ENCODE measurements at places on chromosomes 3 and 15.
A peak's percentile ranks its signal among the peaks of the same experiment; 100 is the strongest.

- DNase-seq, result no peak
Observed at GRCh38 chr15:59313641-59314332, 58.9 kb downstream of the MYO1E start.

DNA sequence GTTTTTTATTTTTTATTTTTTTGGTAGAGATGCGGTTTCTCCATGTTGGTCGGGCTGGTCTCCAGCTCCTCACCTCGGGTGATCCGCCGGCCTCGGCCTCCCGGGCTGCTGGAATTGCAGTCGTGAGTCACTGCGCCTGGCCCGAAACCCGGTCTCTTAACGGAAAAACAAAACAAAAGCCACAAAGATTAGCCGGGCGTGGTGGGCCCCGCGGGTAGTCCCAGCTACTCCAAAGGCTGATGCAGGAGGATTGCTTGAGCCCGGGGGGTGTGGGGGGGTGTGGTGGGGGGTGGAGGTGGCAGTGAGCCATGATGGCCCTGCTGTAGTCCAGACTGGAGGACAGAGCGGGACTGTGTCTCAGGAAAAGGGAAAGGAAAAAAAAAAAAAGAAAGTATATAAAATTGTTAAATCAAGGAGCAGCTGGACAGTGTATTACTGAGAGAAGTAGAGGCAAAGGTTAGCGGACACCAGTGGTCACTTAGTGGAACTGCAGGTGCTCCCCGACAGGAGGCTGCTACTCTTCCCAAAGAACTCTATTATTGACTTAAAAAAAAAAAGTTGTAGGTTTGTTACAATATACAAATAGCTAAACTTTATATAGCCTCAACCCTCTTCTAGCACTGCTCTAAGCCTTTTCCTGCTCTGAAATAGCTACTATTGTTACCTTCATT lies 30.3 kb upstream of the TUBGCP5 start:
- no peak for DNase-seq

DNA sequence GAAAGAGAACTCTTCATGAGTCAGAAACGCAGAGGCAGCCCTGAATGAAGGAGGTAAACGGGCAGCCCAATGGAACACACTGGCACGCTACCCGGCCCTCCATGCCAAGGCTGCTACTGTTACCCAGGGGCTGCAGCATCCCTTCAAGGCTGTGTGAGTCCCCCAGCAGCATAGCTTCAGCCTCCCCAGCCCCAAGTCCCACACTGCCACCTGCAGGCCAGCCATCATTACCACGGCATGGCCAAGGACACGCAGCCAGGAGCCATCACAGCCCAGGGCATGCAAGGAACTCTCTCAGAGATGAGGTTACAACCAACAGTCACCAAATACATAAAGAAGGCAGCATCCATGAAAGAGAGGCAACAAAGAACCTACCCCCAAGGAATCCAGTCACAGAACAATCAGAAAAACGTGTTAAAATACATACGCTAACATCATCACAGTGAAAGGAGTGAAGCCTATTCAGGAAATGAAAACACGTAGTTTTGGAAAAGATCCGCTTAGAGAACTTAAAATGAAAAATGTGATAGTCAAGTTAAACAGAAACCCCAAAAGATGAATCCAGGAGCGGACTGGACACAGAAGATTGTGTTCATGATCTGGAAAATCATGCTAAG lies 22.4 kb downstream of the PLA2G4F start:
- DNase-seq, result peak; percentile 15

DNA sequence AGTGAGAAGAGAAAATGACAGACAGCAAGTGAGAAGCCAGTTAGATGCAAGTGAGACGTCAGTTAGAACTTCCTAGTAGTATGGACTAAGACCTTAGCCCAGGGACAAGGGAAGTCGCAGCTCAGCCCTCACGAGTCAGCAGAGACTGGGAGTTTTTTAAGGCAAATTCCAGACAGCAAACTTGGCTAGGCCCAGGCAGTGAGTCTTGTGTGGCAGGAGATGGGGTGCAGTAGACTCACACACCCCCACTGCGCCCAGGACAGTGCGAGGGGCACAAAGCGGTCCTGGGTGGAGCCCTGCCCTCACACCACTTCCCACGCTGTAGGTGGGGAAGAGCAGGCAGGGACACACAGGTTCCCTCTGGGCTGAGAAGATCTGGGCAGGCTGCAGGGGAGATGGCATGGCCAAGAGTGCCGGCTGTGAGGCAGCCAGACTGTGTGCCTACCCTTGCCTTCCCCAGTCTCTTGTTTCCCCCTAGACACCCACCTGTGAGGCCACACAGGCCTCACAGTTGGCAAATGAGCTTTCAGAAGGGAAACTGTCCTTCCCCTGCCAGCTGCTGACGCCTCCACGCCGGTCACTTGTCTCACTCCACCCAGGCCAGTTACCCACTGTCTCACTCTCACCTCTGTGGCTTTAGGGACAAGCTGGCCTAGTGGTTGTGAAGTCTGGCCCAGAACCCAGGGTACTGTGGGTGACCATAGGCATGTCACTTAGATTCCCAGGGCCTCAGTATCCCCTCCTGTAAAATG lies 13.7 kb upstream of the PRKCD start:
- DNase-seq, result no peak

- DNase-seq, result no peak
Observed at GRCh38 chr3:197428952-197429351, 126.8 kb downstream of the BDH1 start.

GRCh38 chr3:140545756-140546155 lies 132.1 kb upstream of the TRIM42 start:
- no peak for DNase-seq

DNA sequence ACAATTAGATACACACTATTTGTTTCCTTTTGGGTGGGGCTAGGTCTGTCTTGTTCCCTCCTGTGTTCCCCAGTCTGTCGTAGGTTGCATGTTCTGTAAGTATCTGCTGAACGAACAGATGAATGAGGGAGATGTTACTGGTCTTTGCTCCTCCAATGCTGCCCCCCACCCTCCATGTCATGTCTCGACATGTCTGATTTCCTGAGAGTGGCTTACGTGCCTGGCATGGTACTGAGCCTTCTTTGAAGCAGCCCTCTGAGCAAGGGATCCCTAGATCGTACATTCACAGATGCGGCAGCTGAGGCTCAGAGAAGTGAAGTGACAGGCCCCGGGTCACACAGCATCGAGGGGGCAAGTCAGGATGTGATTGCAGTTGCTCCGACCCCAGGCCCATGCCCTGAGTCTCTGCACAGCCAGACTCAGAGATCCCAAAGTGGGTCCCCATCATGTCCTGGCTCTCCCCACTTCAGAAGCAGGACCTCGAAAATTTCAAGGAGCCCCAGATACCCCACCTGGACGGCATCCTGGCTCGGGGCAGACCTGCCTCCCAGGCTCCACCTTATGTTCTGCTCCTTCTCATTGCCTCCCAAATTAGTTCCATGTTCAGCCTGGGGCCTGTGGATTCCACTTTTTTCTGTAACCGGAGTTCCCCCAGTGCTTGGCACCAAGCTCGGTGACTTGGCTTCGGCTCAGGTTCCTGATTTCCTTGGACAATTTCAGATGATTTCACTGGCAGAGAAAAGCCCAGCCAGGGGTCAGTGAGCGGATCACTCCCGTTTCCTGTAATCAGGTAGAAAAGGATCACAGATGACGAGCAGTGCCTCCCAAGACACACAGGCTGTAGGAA lies 24.7 kb downstream of the GOLGA6L2 start:
- no peak for DNase-seq

DNA sequence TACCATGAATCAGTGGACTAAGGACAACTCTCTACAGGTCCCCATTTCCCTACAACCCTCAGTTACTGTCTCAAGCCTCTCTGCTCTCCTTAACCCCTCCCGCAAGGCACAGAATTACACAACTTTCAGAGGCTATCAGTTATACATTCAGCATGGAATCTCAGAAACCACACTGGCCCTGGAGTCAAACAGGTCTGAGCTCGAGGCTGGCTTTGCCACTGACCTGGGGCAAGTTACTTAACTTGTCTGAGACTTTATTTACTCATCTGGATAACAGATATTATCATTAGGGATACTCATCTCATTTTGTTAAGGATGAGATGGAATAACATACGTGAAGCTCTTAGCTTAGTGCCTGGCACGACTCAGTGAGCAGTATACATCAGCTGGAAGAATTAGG lies 95.2 kb downstream of the WDR76 start:
- no peak for DNase-seq

- no peak for DNase-seq
Observed at GRCh38 chr3:40055361-40055760, 246.0 kb downstream of the MYRIP start.

DNA sequence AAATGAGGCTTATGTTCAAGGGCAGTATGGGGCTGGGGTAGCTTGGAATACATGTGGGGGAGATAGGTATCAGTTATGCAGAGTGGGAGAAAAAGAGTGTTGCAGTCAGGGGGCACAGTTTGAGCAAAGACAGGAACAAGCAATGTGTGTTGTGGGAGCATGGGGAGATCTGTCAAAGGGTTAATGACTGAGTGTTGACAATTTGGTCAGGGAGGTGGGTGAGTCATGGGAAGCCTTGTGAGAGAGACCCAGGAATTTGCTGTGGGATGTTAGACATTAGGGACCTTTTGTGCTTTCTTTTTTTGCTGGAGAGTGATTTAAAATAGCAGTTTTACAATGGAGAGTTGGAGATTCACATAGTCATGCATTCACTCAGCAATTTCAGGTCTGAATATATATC lies 221.6 kb upstream of the NR2E3 start:
- no peak for DNase-seq

DNA sequence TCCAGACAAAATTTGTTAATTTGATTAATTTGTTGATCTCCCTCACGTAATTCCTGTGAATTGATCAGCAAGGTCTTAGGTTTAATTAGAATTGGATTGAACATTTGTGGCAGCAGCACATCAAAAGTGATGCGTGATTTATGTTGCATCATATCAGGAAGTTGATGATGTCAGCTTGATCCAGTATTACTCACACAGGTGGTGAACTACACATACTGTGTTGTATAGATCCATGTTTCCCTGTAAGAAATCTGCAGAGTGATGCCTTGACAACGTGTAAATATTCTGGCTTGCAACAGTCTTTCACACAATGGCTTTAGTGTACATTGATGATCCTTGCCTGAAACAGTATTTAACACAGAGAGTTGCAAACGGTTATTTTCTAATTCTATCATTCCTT lies 200.4 kb downstream of the ADAMTSL3 start:
- no peak for DNase-seq

DNA sequence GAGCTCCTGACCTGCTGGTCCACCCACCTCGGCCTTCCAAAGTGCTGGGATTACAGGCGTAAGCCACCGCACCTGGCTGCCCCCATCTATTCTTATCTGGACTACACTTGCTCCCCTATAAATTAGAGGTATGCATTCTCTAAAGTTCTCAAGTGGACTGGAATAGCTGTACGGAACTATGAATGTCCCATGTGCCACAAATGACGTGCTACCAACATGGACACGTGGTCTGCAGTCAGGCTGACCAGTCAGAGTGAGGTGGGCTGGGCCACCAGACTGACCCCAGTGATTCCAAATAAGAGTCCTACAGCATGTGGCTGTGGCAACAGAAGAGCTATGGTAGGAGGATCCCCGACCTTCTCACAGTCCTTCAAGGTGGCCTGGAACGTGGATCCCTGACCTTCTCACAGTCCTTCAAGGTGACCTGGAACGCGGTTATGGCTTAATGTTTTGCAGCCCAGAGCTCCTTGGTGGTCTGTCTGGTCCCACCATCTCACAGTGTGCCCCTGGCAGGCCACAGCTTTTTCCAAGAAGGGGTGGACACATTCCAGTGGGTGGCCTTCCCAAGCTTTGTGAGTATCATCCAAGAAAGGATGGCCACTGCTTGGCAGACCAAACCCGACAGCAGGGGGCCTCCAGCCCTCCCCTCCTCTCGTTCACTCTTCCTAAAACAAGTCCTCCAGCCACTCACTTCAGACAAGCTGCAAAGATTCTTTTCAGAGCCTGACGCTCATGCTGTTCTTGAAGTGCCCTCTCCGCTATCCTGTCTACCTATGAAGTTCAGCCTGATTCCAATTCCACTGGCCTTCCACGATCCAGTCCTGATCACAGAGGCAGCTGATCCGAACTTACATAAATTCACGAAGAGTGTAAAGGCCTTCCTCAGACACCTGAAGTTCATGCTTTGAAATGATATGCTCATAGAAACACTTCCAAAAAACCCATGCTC lies 4.4 kb downstream of the ADAMTS17 start:
- DNase-seq, result no peak

- DNase-seq, result no peak
Observed at GRCh38 chr3:2098398-2099027, at the start of gene CNTN4. CNTN4 (plus strand) TSS chr3:2098866.

GRCh38 chr3:55218577-55218976 lies 268.5 kb downstream of the WNT5A start:
- DNase-seq, result no peak

DNA sequence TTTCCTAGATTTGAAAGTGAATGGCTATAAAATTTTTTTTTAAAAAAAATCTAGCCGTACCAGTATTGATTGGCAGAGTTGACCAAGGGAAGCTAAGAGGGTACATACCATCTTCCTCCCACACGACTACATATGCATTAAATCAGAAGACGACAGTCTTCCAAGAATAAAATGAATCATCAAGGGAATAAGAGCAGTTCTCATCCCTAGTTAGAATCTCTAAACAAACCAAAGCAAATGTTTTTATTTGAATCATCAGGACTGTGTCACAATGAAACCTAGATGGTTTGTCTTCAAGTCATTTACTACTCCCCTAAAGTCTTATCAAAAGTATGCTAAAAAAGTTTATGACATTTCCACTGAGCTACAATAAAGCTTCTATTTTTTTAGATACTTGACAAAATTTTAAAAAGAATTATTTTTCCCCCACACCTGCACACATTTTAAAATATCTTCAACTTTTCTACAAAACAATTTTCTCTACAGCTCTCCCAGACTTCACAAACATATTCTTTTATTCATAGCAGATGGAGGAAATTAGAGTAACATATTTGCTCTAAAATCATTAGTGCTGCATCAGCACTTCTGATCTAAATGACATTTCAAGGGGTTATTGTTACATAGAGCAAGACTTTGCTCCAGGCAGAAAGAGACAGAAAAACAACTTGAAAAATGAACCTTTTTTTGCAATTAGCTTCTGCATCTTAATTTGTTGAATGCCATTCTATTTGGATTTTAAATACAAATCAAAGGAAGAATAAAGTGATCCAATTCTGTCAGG lies 547.1 kb downstream of the FHIT start:
- DNase-seq, result no peak

- no peak for DNase-seq
Observed at GRCh38 chr3:134658555-134658954, 7.7 kb upstream of the KY start.

DNA sequence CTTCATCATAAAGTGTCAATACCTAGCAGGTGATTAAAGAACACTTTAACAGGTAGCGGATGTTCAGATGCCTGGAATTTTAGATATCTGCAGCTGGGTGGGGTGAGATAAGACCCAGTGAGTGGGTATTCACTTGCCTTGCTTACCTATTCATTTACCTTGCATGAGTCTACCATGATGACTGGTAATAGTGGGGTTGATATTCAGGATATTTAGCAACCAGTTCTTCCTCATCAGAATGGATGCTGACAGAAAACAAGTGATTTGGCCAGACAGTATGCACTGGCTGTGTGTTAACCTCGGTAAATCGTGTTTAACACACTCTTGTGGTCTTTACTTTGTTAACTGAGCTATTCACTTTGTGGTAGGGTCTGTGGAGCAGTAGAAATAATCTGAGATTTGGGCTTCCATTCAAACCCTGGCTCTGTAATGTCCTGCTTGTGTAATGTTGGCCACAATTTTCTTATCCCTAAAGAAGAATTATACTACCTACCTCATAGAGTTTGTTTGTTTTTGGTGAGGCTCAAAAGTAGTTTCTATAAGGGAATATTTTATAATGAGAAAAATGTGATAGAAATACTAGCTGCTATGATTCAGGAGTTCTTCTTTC lies 391.9 kb upstream of the TBL1XR1 start:
- DNase-seq, result no peak
